Transverse colon (tissue), 4 donors: ENCODE measurements at places on chromosomes 6 and 20. TPM values are rescaled to one million over a fixed set of nuclear protein-coding genes. Genes with fewer than 3 reads are reported as not detected.

The EYA2 gene
- total RNA-seq: 4.5 TPM

The ALDH8A1 gene
- 2.5 TPM for total RNA-seq

The TSHZ2 gene
- total RNA-seq: 5.4 TPM

The VSX1 gene
- total RNA-seq: not detected

The SIRPB2 gene
- total RNA-seq: 3.8 TPM

The THBS2 gene
- total RNA-seq: 25.5 TPM

The GFRAL gene
- total RNA-seq: not detected

The GPR6 gene
- total RNA-seq: not detected

DNA sequence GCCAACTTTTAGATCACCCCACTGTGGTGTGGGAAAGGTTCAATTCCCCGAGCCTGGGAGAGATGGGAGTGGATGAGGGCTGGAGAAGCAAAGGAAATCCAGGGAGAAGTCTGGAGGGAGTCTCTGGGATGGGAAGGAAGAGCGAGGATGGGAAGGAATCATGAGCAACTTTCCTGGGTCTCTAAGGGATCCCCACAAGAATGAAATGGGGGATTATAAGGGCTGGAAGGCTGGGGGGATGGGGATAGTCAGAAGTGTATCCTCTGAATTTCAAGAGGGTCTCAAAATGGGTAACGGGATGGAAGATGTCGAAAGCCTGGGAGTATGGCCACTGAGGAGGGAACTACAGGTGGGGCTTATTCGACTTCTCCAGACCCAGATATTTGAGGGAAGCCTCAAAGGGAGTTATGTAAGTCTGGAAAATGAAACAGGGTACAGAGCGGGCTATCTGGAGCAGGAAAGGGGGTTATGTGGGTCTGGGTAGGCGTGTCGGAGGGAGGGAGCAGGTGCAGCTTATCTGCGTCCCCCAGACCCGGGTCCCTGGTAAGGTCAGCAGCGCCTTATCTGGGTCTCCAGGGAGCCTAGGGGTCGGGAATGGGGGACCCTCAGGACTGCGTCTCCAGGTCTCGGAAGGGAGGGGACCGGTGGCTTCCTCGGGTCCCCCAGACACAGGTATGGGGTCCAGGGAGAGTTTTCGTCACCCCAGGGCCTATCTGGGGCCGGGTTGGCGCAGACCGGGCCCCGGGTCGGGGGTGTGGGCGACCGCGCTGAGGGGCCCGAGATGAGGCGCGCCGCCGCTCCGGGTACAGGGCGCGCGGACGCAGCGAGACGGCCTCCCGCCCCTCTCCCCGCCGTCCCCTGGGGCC lies 550 bp downstream of the PLAGL2 start:
- peak overlapping the region; percentile 75 for H3K4me3 ChIP-seq
- H3K27ac ChIP-seq: peak overlapping the region; percentile 90
- H3K27me3 ChIP-seq: no peaks in the 10 kb centered on the region
- H3K36me3 ChIP-seq: no peaks in the 10 kb centered on the region

DNA sequence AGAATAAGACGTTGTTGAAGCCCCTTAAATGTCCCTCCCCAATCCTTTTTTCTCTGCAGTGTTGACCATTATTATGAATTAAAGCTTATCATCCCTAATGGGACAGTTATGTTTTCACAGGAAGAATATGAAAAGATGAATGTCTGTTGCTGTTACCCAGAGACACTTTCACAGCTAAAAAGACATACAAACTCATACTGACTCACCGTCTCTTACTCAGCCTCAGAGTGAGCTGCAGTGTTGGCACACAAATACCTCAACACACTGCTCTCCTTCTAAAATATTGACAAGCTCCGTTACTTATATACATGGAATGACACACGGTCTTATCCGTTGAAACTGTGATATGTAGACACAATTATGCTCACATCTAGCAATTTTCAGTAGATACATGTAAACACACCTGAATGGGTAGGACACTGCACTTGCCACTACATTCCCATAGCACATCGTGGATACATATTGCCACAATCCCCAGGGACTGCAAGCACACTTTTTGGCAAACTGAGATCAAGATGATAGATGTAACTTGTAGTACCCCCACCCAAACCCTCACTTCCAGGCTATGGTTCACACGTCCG lies 9.6 kb upstream of the SAPCD1 start:
- H3K4me3 ChIP-seq: no peak overlapping the region
- H3K4me1 ChIP-seq: no peaks in the 10 kb centered on the region
- no peak overlapping the region for H3K27ac ChIP-seq
- no peaks in the 10 kb centered on the region for H3K36me3 ChIP-seq
- DNase-seq: no peak
- no peaks in the 10 kb centered on the region for H3K27me3 ChIP-seq

DNA sequence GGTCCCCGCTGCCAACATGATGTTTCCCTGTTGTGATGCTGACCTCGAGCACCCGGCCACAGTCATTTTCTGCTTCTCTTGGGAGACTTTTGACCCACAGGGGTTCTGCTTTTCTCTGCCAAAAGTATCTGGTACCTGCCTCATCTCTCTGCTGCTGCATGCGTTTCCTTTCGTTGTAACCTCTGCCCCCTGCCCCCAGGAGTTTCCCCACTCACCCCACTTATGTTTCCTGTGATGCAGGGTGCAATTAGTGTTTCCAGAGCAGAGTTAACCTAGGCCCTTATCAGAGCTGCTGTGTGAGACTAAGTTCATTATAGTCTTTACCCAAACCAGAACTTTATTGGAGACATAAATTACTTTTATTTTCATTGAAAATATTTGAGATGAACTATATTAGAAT lies 65.2 kb upstream of the EDN3 start:
- no peaks in the 10 kb centered on the region for H3K36me3 ChIP-seq
- DNase-seq: no peak
- no peak overlapping the region for H3K27ac ChIP-seq
- no peaks in the 10 kb centered on the region for H3K4me1 ChIP-seq

DNA sequence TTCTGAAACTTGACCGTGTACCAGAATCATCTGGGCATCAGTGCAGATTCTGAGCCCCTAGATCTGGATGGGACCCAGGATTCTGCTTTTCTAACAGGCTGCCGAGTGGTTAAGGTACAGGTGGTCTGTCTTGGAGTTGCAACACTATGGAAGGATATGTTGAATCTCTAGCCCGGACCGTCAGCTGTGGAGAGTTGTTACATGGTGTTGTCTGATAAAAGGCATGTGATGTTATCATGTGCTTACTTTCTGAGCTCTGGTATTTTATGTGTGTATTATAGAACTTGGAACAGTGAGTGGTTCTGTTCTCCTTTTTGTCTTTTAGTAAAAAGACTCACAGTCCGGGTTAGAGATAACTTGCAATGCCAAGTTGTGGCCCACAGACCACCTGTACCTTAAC lies 123.0 kb downstream of the JARID2 start:
- no peak for DNase-seq
- peaks cover 39% of the 10 kb centered on the region for H3K4me1 ChIP-seq
- no peaks in the 10 kb centered on the region for H3K27me3 ChIP-seq
- no peak overlapping the region for H3K27ac ChIP-seq
- H3K36me3 ChIP-seq: no peaks in the 10 kb centered on the region

GRCh38 chr6:149157126-149157525 lies 160.4 kb upstream of the TAB2 start:
- H3K36me3 ChIP-seq: no peaks in the 10 kb centered on the region
- no peak for DNase-seq
- no peaks in the 10 kb centered on the region for H3K27me3 ChIP-seq
- H3K27ac ChIP-seq: no peak overlapping the region
- no peak overlapping the region for H3K4me3 ChIP-seq

GRCh38 chr6:105896052-105896820 lies 189.9 kb upstream of the PRDM1 start:
- H3K4me1 ChIP-seq: no peaks in the 10 kb centered on the region
- peak; percentile 47 for DNase-seq
- H3K4me3 ChIP-seq: no peak overlapping the region
- no peak overlapping the region for H3K27ac ChIP-seq
- H3K36me3 ChIP-seq: no peaks in the 10 kb centered on the region

DNA sequence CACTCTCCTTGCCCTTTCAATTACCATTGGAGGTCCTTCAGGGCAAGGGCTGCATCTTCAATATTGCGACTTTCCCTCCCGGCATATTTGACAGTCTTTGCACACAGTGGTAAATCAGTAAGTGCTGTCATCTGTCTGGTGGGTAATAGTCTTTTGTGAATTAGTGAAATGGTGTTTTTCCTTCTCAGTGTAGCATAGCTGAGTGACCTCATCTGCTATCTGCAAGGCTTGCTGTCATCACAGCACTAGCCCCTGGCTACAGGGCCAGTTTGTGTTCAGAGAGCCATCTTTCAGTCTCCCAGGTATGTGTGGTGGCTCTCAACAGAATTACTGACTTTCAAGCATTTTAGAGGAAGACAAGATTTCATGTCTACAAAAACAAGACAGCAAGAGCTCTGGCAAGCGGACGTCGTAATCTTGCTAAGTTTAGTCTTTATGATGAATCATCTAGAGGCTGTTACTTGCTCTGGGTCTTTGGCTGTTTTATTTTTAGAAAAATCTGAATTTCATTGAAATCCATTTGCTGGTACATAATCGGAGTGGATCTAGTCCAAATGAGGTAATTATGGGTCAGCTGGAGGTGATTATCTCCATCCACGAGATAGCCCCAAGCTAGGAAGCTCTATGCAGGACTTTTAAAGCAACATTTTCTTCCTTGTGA lies 528.9 kb downstream of the EPM2A start:
- H3K4me1 ChIP-seq: no peaks in the 10 kb centered on the region
- DNase-seq: no peak
- no peak overlapping the region for H3K27ac ChIP-seq
- H3K36me3 ChIP-seq: no peaks in the 10 kb centered on the region
- no peaks in the 10 kb centered on the region for H3K27me3 ChIP-seq
- H3K4me3 ChIP-seq: no peak overlapping the region

DNA sequence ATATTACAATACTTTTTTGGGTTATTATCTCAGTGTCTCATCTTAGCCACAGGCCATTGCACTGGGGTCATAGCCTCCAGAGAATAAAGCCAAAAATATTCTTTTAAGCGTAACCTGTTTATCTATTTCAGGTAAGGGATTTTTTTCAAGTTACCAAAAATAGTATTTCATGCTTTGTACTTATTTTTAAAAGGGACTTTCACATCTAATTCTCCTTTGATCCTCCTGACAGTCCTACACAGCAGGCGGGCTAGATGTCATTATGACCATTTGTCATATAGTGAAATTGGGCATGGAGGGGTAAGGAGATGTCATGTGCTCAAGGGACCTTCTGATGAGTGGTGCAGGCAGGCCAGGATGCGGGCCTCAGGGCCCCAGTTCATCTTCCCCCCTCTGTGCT lies 68.9 kb downstream of the TBC1D7 start:
- H3K4me1 ChIP-seq: no peaks in the 10 kb centered on the region
- H3K27ac ChIP-seq: no peak overlapping the region
- no peak overlapping the region for H3K4me3 ChIP-seq

- no peak for DNase-seq
- no peak overlapping the region for H3K4me3 ChIP-seq
- H3K36me3 ChIP-seq: no peaks in the 10 kb centered on the region
- H3K4me1 ChIP-seq: no peaks in the 10 kb centered on the region
- H3K27me3 ChIP-seq: no peaks in the 10 kb centered on the region
Measured at GRCh38 chr6:164661716-164662115, 647.7 kb downstream of the C6orf118 start.

DNA sequence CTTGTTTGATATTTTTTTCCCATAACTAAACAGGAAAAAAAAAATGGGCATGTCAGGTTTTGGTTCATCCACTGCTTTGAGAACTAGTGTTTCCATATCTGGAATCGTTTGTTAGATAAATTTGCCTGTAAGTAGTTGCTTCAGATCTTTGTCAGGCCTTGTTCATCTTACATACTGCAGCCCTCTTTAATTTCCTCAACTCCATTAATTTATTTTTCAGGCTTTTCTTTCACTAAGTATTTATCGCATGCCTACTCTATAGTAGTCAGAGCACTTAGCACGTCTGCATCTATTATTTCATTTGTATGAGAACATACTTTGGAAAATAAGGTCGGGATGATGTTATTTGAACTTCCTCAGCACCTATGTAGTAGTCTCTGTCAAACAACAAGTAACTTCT lies 80.9 kb downstream of the CAP2 start:
- DNase-seq: no peak
- peak overlapping the region; percentile 71 for H3K27ac ChIP-seq
- H3K27me3 ChIP-seq: no peaks in the 10 kb centered on the region
- H3K4me1 ChIP-seq: peaks cover 29% of the 10 kb centered on the region
- no peak overlapping the region for H3K4me3 ChIP-seq
- no peaks in the 10 kb centered on the region for H3K36me3 ChIP-seq

- no peaks in the 10 kb centered on the region for H3K27me3 ChIP-seq
- no peak for DNase-seq
- no peaks in the 10 kb centered on the region for H3K36me3 ChIP-seq
- H3K4me3 ChIP-seq: no peak overlapping the region
Measured at GRCh38 chr20:18702736-18703135, 110.8 kb upstream of the SCP2D1 start.

DNA sequence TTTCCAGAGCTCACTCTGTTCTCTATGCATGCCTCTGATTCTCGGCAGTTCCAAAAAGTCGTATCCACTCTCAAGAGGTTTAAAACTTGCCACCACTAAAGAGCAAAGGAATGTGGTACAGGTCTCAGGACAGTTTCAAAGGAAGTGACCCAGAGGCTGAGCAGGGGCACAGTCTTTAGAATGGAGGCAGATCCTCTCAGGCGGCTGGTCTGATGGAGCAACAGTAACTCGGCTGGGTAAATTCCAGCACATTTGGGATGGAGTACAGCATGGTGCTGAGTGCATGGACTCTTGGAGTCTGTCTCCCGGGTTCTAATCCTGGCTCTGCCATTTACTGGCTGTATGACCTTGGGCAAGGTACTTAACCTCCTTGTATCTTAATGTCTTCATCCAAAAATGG lies 88.1 kb upstream of the BACH2 start:
- H3K4me3 ChIP-seq: no peak overlapping the region
- no peak overlapping the region for H3K27ac ChIP-seq
- no peaks in the 10 kb centered on the region for H3K4me1 ChIP-seq
- H3K36me3 ChIP-seq: no peaks in the 10 kb centered on the region
- H3K27me3 ChIP-seq: no peaks in the 10 kb centered on the region
- DNase-seq: no peak

DNA sequence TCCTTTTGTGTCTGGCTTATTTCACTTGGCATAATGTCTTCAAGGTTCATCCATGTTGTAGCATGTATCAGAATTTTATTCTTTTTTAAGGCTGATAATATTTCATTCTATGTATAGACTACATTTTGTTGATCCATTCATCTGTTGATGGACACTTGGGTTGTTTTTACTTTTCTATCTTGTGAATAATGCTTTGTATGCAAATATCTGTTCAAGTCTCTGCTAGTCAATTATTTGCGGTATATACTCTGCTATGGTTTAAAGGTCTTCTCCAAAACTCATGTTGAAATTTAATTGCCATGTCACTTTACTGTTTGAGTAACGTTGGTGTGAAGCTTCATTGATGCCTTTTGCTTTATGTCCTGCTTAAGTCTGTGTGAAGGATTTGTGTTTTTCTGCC lies 27.5 kb downstream of the ECI2 start:
- H3K36me3 ChIP-seq: no peaks in the 10 kb centered on the region
- H3K27ac ChIP-seq: peak overlapping the region; percentile 85
- no peak for DNase-seq
- no peaks in the 10 kb centered on the region for H3K4me1 ChIP-seq
- no peaks in the 10 kb centered on the region for H3K27me3 ChIP-seq

GRCh38 chr20:40868551-40869217 lies 159.9 kb upstream of the TOP1 start:
- H3K27me3 ChIP-seq: no peaks in the 10 kb centered on the region
- DNase-seq: no peak
- peaks cover 3% of the 10 kb centered on the region for H3K4me1 ChIP-seq
- H3K27ac ChIP-seq: peak overlapping the region; percentile 45
- H3K36me3 ChIP-seq: no peaks in the 10 kb centered on the region
